ENCODE measurements at places on chromosomes 5 and 9. TPM values are rescaled to one million over a fixed set of nuclear protein-coding genes. Genes with fewer than 3 reads are reported as not detected.

QRFP gene
- not detected for polyA plus RNA-seq

GDA gene
- polyA plus RNA-seq = not detected

CBY3 gene
- 0.86 TPM for polyA plus RNA-seq

ZFP2 gene
- not detected for polyA plus RNA-seq

SYNPO gene
- not detected for polyA plus RNA-seq

BARX1 gene
- not detected for polyA plus RNA-seq

IL13 gene
- not detected for polyA plus RNA-seq

PCDHAC1 gene
- not detected for polyA plus RNA-seq

ROR2 gene
- not detected for polyA plus RNA-seq

NR2F1-AS1 gene
- polyA plus RNA-seq = not detected

IRGM gene
- 4.0 TPM for polyA plus RNA-seq

LCP2 gene
- polyA plus RNA-seq = 99.3 TPM

TPM2 gene
- 0.28 TPM for polyA plus RNA-seq

BTNL8 gene
- not detected for polyA plus RNA-seq

ECM2 gene
- not detected for polyA plus RNA-seq

CAMK2A gene
- polyA plus RNA-seq = not detected

OLFM1 gene
- polyA plus RNA-seq = not detected

OR1J1 gene
- not detected for polyA plus RNA-seq

HOMER1 gene
- polyA plus RNA-seq = 0.11 TPM

GARIN3 gene
- polyA plus RNA-seq = not detected

ADGRD2 gene
- not detected for polyA plus RNA-seq

CCL27 gene
- not detected for polyA plus RNA-seq
